Foreskin keratinocyte (primary cell): ENCODE measurements at places on chromosomes 7 and 10. TPM values are rescaled to one million over a fixed set of nuclear protein-coding genes. Genes with fewer than 3 reads are reported as not detected.

DNA sequence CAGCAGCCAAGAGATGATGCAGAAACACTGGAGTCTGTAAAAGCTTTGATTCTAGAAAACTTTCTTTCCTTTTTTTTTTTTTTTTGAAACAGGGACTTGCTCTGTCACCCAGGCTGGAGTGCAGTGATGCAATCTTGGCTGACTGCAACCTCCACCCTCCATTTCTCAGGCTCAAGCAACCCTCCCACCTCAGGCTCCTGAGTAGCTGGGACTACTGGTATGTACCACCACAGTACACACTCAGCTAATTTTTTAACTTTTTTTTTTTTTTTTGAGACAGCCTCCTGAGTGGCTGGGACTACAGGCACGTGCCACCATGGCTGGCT, 17.0 kb upstream of the BAG3 start:
- no peak for DNase-seq

DNA sequence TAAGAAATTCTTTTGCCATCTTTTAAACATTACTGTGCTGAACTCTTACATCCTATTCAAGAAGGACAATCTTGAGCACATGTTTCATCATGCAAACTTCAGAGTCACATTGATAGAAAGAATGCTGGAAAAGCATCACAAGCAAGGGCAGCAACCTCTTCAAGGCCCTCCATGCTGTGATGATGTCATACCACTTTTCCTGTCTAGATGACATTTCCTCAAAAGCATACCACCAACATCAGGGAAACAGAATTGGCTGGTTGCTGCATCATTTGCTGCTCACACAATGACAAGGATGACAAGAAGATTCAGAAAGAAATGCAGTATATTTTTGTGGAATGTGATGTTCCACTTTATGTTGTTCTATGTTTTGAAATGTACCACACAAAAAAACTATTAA, 37.6 kb downstream of the CYP2C8 start:
- no peak for DNase-seq

- DNase-seq = no peak
Observed at GRCh38 chr7:43531700-43532099, 51.2 kb upstream of the STK17A start.

DNA sequence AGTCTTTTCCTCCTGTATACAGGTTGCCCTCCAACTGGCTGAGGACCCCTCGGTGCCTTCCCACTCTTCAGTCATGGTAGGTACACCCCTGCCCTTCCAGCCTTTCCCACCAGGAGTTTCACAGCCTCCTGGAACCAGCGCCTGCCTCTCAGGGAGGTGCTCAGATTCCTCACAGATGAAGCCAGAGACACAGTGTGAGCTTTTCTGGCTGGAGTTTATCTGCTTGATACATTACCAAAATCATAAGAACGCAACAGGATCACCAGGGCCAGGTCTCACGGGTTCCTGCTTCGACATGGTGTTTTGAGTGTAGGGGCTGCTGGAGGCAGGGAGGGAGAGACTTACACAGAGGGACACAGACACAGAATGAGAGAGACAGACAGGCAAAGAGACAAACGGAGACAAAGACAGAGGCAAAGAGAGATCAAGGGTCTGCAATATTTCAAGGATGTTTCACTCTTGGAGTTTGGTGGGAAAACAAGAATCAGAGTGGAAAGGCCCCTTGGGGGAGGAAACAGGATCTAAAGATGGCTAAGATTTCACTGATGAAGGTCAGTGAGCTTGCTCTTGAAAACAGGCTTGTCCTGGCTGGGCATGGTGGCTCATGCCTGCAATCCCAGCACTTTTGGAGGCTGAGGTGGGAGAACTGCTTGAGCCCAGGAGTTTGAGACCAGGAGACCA, 6.5 kb upstream of the INMT start:
- DNase-seq = no peak

- no peak for DNase-seq
Observed at GRCh38 chr10:48769706-48770435, 85.2 kb downstream of the WDFY4 start.

DNA sequence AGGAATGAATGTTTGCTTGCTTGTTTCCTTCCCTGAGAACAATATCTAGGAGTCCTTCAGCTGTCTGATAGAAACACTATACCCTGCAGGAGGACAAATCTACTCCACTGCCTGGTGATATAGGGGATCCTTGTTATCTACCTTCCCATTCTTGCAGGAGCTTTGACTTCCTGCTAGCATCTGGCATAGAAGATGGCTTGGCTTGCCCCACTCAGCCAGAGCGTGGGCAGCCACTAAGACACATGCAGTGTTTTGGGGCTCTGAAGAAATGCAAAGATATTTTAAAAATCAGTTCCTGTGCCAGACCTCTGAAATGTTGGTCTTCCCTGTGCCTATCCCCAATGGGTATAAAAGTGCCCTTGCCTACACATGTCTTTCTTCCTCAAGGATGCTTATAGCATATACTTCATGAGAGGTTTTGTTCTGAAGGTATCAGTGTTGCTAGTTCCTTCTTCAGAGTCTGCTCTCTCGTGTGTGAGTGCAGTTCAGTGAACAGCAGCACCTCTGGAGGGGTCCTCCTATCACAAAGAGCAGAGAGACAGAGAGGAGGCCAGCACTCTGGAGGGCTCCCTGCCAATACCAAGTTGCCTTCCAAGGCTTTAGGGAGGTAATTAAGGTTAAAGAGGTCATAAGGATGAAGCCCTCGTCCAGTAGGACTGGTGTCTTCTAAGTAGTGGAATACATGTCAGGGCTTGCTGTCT, 149.1 kb upstream of the CALCR start:
- DNase-seq = no peak

GRCh38 chr10:110530131-110530831, 32.6 kb downstream of the DUSP5 start:
- DNase-seq = peak; percentile 47

DNA sequence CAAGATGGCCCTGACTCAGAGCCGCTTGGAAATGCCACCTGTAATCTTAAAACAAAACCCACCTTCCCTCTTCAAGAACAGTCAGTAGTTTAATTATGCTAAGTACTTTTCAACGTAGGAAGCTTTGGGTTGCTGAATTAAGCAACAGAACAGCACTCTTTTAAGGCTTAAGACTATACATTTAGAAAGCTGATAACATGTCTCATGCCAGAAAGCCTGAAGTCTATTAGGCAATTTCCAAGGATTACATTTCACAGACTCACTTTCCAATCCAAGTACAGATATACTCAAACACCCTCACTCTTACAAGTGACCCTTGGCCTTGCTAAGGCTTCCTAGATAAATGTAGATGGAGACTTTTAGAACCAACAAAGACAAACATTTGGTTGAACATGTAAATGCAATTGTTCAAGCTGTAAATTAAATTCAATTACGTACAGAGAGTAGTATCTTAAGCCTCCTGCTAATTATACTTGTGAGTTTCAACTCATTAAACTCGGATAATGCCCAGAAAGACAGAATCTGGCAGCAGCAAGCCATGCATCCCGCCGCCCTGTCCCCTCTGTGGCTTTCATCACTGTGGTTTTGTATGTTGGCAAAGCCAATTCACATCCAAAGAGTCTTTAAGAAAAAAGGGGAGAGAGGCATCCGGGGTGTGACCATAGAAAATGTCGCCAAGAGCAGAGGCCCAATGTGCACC, 283.1 kb upstream of the NRP1 start:
- no peak for DNase-seq

DNA sequence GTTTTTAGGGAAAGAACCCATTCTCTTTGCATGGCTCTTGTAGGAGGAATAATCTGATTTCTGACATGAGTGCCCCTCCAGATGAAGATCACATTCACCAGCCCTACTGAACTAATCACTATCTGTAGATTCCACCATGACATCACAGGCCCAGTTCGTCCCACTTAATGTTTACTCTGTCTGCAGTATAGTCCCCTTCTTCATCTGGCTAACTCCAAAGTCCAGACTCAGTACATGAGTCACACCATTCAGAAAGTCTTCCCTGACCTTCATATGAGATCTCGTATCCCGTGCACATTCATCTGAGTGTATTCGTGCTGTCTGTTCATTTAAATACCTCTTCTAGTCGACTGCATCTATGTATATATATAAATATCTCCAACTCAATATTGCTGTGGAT, 366.5 kb upstream of the AKR1E2 start:
- no peak for DNase-seq

DNA sequence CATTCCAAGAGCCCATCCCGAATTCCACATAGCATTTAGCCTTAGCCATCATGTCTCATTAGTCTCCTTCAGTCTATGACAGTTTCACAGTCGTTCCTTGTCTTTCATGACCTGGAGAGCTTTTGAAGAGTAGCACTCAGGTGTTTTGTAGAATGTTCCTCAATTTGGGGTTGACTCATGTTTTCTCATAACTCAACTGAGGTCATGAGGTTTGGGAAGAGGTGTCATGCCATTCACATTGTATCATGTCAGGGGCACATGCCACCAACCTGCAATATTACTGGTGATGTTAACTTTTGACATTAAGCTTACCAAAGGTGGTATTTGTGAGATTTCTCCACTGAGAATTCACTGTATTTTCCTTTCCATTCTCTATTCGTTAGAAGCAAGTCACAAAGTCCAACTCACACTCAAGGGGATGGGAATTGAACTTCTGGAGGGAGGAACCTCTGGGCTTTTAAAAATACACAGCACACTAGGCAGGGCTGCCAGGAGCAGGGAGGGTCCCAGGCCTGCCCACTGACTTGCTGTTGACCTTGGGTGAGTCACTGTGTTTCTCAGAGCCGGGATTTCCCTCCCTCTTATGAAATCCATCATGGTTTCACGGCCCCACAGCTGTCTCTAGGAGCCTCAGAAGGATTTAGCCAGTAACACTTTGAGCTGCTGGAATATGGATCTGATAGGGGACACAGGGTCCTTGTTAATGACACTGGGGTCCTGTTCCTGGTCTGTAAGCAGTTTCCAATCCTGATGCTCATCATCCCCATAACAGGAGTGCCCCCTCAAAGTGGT, 74.4 kb upstream of the TCF7L2 start:
- DNase-seq = peak; percentile 47

- DNase-seq = peak; percentile 23
Observed at GRCh38 chr7:37201003-37201875, 247.4 kb downstream of the ELMO1 start.

DNA sequence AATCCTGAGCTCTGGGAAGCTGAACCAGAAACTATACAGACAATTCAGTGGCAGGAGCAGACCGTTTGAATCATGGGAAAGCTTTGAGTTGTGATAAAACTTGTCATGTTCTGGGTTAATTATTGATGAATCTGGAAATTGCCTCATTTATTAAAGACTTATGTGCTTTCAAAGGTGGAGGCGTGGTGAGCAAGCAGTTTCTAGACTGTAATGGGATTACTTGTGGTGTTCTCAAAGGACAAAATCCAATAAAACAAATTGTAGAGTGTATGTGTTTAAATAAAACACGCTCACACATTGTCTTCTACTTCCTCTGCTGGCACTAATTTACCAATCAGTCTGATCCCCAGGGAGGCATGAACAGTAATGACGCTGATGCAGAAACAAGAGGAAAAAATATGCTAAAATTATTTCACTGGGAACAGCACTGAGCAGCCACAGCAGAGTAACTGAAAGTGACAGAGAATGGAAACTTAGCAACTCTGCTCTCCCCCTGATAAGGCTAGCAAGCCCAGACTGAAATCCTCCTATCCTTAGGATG, 25.1 kb downstream of the PARD3 start:
- no peak for DNase-seq

DNA sequence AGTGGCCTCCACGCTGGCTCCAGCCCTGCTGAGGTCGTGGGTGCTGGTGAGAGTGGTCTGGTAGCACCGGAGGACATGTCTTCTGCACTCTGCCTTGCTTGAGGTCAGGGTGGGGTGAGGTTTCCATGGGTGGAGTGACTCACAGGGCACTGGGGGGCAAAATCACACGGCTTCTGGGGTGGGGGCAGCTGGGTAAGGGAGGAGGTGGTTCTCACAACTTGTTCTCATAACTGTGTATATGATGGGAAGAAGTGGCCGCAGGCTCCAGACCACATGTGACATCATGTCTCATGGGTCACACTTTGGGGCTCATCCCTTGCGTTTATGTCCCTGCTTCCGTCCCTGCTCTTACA, 884 bp upstream of the PRF1 start:
- no peak for DNase-seq

DNA sequence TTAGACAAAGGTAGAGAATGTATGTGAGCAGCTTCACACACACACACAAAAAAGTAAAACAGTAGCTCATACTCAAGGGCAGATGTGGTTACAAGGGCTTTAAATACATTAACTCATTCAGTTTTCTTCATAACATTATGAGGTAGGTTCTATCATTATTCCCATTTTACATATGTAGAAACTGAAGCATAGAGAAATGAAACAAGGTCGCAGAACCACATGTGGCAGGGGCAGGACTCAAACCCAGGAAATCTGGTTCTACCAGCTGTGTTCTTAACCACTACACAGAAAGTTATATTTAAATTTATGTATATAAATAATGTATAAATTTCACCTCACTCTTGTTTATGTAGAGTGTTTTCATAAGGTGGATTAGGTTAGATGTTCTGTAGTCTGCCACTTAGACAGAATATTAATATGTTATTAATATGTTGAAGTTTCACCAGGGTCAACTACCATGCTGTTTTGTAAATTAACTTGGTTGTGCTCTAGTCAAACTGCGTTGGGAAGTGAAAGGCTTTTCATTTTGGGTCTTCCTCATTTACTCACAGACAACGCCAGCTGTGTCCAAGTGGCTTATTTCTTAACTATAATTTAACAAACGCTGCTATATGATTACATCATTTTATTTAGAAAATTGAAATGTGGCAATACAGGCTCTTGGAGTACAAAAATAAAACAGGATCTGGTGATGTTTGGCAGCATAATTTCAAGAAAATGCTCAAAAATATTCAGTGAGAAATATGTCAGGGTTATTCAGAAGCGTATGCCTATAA, 138.4 kb downstream of the MDFIC start:
- DNase-seq = no peak

DNA sequence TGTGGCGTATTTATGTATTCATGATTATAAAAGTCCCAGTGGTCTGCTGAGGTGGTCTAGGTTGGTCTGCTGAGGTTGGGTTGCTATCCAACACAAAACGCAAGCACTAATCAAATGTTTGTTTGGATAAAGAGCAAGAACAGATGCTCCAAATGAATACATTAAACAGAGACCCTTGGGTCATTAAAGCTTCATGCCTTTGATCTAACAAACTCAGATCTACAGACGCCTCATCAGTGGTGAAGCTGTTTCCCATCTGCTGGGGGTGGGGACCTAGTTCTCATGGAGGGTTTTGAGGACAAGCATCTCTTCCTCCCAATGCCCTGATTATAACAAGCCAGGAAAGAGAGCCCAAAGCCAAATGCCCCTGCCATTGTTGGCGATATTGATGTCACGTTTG, 786.7 kb downstream of the NRG3 start:
- no peak for DNase-seq

- DNase-seq = no peak
Observed at GRCh38 chr10:95876756-95877155, 31.0 kb upstream of the CC2D2B start.

GRCh38 chr7:124992851-124993562, 63.4 kb upstream of the POT1 start:
- DNase-seq = peak; percentile 17

- peak; percentile 66 for DNase-seq
Observed at GRCh38 chr7:94289071-94289470, 105.6 kb upstream of the COL1A2 start.

PDZD7 gene
- 0.85 TPM in 2 replicates for total RNA-seq

EBF3 gene
- 0.03 and 0.04 TPM in 2 replicates for total RNA-seq

COBL gene
- total RNA-seq = 0.78 and 1.4 TPM in 2 replicates

UFSP1 gene
- total RNA-seq = 1.9 and 2.0 TPM in 2 replicates
